ENCODE measurements at places on chromosomes 11 and 22.

DNA sequence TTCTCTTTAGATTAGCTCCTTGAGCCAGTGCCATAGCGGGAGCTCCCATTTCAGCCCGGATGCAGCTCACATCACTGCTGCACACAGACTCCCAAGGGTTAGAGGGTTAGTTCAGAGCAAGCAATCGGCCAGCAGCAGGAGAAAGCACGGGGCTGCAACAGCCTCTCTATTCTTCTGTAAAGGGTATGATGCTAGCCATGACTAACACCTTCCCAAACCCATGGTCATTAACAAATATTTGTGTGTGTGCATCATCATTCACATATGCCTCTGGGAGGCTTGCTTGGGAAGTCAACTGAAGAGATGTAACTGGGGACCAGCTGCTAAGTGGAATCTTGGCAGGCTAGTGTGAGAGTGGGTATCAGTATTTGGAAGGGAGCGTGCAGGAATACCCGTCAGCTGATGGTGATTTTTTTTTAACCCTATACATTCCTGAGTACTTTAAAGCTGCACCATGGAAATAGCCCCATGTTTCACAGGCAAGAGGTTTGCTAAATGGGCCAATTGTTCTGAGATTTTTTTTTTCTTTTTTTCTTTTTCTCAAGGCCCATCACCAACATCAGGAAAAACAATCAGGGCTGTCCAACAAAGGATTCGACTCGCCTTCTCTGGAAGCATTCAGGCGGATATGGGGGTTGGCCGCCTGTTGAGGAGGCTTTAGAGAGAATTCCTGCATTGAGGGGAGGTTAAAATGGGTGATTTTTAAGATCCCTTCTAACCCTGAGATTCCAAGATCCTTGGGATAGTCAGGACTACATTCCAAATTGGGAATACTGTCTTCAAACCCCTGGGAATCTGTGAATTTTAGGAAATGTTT, 33.2 kb upstream of the CCDC89 start:
- DNase-seq: peak; percentile 98

- no peak for DNase-seq
These were observed 23.5 kb upstream of the TMEM123 start for GRCh38 chr11:102476069-102476468.

DNA sequence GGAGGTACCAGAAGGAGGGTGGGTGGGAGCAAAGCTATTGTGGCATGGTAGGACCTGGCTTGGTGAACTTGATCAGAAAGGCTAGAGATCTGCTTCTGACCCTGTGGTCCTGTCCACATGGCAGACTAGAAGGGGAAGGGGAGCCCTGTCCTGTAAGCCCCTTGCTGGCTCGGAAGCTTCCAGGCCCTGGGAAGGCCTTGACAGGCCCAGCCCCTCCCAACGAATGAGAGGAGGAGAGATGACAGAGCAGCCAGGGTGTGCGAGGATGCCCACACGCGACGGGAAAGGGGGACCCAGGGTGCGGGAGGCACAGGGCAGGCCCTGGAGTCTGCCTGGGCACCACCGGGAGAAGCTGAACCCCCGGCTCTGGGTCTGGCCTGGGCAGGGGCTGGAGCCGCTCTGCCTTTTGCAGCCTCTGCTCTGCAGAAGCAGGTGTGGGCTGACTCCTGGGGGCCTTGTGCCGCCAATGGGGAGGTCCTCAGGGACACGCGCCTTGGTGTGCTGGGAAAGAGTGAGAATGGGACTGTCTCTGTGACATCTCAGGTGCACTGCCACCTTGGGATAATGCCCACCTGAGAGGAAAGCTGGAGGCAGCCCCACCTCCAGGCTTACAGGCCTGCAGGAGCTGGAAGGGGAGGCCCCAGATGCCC, 1447.5 kb downstream of the BRD1 start:
- DNase-seq: no peak

DNA sequence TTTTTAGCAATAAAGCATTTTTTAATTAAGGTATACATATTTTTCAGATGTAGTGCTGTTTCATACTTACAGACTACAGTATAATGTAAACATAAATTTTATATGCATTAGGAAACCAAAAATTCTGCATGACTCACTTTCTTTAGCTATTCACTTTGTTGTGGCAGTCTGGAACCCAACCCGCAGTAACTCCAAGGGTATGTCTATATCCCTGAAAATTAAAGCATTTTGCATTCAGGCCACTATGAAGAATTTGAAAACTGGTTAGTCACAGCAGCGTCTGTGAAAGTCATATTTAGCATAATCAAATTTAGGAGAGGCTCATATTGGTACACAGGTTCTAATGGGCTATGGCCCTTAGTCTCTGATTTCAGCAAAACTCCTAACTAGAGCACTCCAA, 46.8 kb downstream of the BBOX1 start:
- peak; percentile 53 for DNase-seq

DNA sequence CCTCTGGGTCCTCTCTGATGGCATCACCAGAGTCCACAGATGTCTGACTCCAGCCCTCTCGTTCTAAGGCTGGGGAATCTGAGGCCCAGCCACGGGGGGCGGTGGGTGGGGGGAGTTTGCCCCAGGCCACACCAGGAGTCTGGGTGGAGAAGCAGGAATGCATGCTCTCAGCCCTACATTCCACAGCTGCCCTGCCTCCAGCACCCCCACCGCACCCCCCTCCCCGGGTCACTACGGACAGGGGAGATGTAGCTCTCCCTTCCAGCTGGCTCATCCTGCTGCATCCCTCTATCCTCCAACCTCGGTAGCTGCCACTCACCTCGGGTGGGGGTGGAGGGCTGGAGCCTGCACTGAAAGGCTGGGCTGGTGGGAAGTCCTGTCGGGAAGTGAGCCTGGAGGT, 2.3 kb upstream of the PVALB start:
- DNase-seq: no peak

DNA sequence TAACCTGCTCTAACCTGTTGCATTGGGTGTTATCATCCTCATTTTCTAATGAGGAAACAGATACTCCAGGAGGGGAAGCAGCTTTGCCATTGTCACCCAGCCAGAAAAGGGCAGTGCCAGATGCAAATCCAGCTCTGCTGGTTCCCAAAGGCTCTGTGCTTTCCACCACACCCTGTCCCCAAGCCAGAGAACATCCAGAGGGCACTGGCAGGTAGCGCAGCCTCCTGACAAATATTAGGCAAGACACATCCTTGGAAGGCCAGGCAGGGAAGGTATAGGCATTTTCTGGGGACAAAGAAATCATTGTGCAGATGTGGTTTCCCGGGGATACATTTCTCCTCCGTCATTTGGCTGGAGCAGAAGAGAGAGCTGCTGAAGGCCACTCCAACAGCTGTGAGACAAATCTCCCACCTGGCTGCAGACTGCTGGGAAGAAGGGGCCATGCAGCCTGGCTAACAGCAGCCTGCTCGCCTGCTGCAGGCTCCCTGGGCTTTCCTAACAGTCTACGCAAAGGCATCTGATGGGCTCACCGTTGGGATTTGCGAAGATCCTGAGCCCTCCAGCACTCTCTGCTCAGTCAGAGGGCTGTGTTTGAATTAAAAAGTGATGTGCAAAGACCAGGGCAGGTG, 93.9 kb upstream of the PITPNB start:
- DNase-seq: no peak

GRCh38 chr22:18022876-18023275, 1.5 kb downstream of the MICAL3 start:
- no peak for DNase-seq

- no peak for DNase-seq
These were observed 6.6 kb downstream of the MPPED2 start for GRCh38 chr11:30579415-30580175.
